ENCODE measurements at places on chromosomes 13 and 19. TPM values are rescaled to one million over a fixed set of nuclear protein-coding genes. Genes with fewer than 3 reads are reported as not detected.

DNA sequence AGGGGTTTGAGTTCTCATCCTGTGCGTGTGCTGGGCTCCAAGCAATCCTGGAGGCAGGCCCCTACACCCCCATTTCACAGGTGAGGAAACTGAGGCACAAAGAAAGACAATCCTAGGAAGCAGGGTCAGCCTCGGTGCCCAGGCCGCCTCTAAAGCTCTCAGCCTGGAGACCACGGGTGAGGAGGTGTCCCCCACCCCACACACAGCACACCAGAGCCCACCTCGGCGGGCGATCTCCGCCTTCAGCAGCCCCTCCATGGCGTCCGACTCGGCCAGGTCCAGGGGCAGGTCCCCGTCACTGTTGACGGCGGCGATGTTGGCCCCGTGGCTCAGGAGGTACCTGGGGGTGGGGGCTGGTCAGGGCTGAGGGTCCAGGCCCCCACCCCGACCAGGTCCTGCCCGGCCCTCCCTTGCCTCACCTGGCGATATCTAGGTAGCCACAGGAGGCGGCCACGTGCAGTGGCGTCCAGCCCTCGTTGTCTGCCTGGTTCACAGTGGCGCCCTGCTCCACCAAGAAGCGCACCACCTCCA is 5.1 kb downstream of the PPP1R12C start:
- no peak overlapping the region for H3K4me3 ChIP-seq
- peak overlapping the region; percentile 85 for H3K27ac ChIP-seq
- no peak for DNase-seq
- peaks cover 17% of the 10 kb centered on the region for H3K4me1 ChIP-seq
- peaks cover 13% of the 10 kb centered on the region for H3K36me3 ChIP-seq

GRCh38 chr13:71851498-71852409 is 15.2 kb downstream of the DACH1 start:
- H3K36me3 ChIP-seq: no peaks in the 10 kb centered on the region
- no peak overlapping the region for H3K27ac ChIP-seq
- no peak for DNase-seq
- no peaks in the 10 kb centered on the region for H3K27me3 ChIP-seq
- H3K4me3 ChIP-seq: no peak overlapping the region

DNA sequence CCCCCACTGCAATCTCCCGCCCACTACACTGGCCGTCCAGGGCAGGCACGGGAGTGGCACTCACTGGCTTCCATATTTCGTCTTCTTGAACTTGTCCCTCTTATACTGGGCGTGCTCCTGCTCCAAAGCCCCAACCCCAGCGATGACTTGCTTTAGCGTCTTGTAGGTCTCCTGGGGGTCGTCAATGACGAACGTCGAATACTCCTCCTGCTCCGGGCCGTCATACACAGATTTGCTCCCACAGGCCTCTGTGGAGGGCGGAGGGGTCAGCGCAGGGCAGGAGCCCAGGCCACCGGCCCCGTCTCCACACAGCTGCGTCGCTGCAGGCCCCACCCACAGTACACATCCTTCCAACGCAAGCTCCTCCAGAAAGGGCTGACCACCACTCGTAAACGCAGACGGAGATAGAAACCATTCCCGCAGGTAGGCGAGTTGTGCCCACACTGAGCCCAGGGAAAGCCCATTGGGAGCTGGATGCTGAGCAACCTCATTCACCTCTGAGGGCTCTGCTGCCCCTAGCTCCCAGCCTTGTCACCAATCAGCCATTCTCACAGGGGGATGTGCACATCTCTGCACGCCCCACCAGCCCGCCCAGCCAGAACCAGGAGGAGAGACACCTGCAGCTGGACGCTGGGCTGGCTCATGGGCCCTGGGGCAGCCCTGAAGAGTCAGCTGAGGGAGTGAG is 7.9 kb upstream of the C13orf46 start:
- DNase-seq: no peak
- peaks cover 37% of the 10 kb centered on the region for H3K36me3 ChIP-seq
- no peak overlapping the region for H3K27ac ChIP-seq
- no peaks in the 10 kb centered on the region for H3K27me3 ChIP-seq

DNA sequence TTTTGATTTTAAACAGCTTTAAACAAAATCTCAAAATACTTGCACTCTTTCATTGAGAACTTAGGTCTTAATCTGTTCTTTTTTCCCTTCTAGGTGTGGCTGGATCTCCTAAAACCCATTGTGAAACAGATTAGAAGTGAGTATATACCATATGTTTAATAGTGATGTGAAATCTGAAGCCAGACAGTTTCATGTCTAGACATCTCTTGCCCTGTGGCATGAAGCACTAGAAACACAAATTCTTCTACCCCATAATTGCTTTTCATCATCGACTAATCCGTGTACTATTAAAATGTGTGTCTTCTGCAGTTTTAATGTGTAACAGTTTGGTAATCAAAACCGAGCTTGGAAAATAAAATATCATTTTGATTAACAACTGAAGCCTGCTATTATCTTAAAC is 188.2 kb upstream of the RNF113B start:
- peaks cover 7% of the 10 kb centered on the region for H3K4me1 ChIP-seq

DNA sequence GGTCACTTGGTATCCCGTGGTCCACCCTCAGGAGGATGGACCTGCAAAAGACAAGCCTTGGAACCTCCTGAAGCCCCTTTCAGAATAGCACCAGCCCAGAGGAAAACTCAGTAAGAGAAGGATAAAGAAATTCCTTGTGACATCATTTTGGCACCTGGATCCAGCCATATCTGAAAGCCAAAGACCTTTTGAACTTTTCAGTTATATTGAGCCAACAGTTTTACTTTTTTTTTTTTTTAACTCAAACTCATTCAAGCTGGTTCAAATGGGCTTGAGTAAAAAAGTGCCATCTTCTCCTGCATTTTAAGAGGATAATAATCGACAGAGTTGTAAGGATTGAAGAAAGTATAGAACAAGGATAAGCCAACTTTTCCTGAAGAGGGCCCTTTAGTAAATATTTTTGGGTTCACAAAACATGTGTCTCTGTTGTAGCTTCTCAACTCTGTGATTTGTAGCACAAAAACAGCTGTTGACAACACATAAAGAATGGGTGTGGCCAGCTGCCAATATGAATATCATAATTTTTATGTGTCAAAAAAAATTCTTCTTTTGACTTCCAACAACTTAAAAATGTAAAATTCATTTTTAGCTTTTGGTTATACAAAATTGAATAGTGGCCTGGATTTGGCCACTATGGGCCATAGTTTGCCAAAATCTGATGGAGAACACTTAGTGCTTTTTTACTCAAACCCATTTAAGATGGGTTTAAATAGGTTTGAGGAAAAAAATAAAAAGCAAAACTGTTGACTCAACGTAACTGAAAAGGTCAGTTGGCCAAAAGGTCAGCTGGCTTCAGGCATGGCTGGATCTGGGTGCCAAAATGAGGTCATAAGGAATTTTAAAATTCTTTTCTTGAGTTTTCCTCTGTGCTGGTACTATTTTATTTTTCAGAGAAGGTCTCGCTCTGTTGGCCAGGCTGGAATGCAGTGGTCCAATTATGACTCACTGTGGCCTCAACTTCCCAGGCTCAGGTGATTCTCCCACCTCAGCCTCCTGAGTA is 50.7 kb downstream of the ACSBG2 start:
- no peaks in the 10 kb centered on the region for H3K4me1 ChIP-seq
- H3K27ac ChIP-seq: no peak overlapping the region
- DNase-seq: no peak
- no peaks in the 10 kb centered on the region for H3K27me3 ChIP-seq
- H3K4me3 ChIP-seq: no peak overlapping the region

- H3K4me1 ChIP-seq: no peaks in the 10 kb centered on the region
- H3K27ac ChIP-seq: no peak overlapping the region
- no peaks in the 10 kb centered on the region for H3K27me3 ChIP-seq
- H3K4me3 ChIP-seq: no peak overlapping the region
- no peaks in the 10 kb centered on the region for H3K36me3 ChIP-seq
Measured at GRCh38 chr13:111399776-111400538, 79.5 kb downstream of the TEX29 start.

DNA sequence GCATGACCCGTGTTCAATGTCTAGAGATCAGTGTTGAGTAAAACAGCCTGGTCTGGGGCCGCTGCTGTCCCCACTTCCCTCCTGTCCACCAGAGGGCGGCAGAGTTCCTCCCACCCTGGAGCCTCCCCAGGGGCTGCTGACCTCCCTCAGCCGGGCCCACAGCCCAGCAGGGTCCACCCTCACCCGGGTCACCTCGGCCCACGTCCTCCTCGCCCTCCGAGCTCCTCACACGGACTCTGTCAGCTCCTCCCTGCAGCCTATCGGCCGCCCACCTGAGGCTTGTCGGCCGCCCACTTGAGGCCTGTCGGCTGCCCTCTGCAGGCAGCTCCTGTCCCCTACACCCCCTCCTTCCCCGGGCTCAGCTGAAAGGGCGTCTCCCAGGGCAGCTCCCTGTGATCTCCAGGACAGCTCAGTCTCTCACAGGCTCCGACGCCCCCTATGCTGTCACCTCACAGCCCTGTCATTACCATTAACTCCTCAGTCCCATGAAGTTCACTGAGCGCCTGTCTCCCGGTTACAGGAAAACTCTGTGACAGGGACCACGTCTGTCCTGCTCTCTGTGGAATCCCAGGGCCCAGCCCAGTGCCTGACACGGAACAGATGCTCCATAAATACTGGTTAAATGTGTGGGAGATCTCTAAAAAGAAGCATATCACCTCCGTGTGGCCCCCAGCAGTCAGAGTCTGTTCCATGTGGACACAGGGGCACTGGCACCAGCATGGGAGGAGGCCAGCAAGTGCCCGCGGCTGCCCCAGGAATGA is 1.5 kb upstream of the CEACAM5 start:
- no peaks in the 10 kb centered on the region for H3K4me1 ChIP-seq
- no peaks in the 10 kb centered on the region for H3K36me3 ChIP-seq
- H3K27me3 ChIP-seq: no peaks in the 10 kb centered on the region
- DNase-seq: peak; percentile 3

- peaks cover 20% of the 10 kb centered on the region for H3K36me3 ChIP-seq
- DNase-seq: no peak
- H3K4me3 ChIP-seq: no peak overlapping the region
Measured at GRCh38 chr13:113457510-113457909, 4.2 kb upstream of the ADPRHL1 start.

DNA sequence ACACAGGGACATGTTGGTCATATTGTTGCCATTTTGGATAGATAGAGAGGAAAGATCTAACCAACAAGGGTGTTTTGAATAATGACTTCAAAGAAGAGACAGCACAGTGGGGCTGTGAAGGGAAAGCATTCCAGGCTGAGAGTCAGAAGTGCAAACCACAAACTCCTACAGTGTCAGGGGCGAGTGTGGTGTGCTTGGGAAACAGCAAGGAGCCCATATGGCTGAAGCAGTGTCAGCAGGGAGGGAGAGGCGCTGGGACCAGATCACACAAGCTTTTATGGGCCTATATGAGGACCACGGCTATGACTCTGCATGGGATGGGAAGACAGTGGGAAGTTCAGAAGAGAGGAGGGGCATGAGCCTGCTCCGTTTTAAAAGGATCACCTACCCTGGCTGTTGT is 166.4 kb downstream of the MYO16 start:
- H3K27me3 ChIP-seq: no peaks in the 10 kb centered on the region
- no peaks in the 10 kb centered on the region for H3K4me1 ChIP-seq
- no peak overlapping the region for H3K27ac ChIP-seq

DNA sequence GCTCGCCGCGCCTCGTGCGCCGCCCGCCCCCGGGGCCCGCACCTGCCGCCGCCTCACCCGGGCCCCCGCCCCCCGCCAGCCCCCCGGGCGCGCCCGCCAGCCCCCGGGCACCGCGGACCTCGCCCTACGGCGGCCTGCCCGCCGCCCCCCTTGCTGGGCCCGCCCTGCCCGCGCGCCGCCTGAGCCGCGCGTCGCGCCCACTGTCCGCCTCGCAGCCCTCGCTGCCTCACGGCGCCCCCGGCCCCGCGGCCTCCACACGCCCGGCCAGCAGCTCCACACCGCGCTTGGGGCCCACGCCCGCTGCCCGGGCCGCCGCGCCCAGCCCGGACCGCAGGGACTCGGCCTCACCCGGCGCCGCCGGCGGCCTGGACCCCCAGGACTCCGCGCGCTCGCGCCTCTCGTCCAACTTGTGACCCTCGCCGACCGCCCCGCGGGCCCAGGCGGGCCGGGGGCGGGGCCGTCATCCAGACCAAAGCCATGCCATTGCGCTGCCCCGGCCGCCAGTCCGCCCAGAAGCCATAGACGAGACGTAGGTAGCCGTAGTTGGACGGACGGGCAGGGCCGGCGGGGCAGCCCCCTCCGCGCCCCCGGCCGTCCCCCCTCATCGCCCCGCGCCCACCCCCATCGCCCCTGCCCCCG is 17.2 kb downstream of the POLRMT start:
- DNase-seq: no peak
- H3K4me3 ChIP-seq: no peak overlapping the region
- peaks cover 5% of the 10 kb centered on the region for H3K4me1 ChIP-seq
- peaks cover 8% of the 10 kb centered on the region for H3K36me3 ChIP-seq

GRCh38 chr13:46383383-46383782 is 3.7 kb downstream of the RUBCNL start:
- no peak overlapping the region for H3K4me3 ChIP-seq
- no peaks in the 10 kb centered on the region for H3K36me3 ChIP-seq
- H3K27me3 ChIP-seq: peaks cover 23% of the 10 kb centered on the region
- no peak overlapping the region for H3K27ac ChIP-seq

DNA sequence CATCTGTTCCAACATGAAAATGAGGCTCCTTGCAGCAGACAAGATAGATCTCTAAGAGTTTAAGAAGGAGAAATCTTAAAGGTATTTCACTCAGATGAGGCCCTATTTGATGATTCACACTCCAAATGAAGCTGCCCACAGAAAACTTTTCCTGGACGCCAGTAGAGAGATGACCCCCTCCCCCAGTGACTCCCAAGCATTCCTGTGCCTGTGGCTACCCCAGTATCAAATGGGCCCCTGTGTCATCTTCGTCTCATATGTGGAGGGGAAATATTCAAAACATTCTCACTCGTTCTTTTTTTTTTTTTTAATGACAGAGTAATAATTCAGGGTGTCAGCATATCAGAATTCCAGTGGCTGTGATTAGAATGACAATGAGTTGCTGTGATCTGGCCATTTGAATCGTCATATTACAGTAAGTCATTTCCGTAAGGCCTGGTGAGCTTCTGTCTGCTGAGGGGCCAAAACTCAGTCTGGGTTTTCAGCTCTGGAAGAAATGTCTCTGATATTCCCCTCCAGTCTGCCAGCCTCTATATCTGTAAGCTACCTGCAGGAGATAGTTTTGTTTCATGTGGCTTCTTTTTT is 194.7 kb downstream of the URI1 start:
- H3K27me3 ChIP-seq: no peaks in the 10 kb centered on the region
- no peak overlapping the region for H3K4me3 ChIP-seq
- no peaks in the 10 kb centered on the region for H3K36me3 ChIP-seq
- DNase-seq: no peak

GRCh38 chr13:103663996-103664395 is 597.8 kb upstream of the SLC10A2 start:
- no peaks in the 10 kb centered on the region for H3K4me1 ChIP-seq
- H3K27ac ChIP-seq: no peak overlapping the region
- DNase-seq: no peak

The NKG7 gene
- total RNA-seq: not detected

The FBXL3 gene
- 56.0 TPM for total RNA-seq

The SEMA6B gene
- under 0.01 TPM for total RNA-seq

The TMEM38A gene
- 1.8 TPM for total RNA-seq

The C13orf42 gene
- total RNA-seq: not detected

The UBE2L5 gene
- total RNA-seq: not detected

The IQCN gene
- 0.83 TPM for total RNA-seq

All from fibroblast of lung (primary cell).